ENCODE measurements at places on chromosomes 16 and 17.

- no peaks in the 10 kb centered on the region for H3K36me3 ChIP-seq
- H3K4me3 ChIP-seq = no peak overlapping the region
- H3K27me3 ChIP-seq = no peaks in the 10 kb centered on the region
- no peaks in the 10 kb centered on the region for H3K4me1 ChIP-seq
- no peak for DNase-seq
These were observed 23.6 kb upstream of the USP22 start for GRCh38 chr17:21066394-21066793.

DNA sequence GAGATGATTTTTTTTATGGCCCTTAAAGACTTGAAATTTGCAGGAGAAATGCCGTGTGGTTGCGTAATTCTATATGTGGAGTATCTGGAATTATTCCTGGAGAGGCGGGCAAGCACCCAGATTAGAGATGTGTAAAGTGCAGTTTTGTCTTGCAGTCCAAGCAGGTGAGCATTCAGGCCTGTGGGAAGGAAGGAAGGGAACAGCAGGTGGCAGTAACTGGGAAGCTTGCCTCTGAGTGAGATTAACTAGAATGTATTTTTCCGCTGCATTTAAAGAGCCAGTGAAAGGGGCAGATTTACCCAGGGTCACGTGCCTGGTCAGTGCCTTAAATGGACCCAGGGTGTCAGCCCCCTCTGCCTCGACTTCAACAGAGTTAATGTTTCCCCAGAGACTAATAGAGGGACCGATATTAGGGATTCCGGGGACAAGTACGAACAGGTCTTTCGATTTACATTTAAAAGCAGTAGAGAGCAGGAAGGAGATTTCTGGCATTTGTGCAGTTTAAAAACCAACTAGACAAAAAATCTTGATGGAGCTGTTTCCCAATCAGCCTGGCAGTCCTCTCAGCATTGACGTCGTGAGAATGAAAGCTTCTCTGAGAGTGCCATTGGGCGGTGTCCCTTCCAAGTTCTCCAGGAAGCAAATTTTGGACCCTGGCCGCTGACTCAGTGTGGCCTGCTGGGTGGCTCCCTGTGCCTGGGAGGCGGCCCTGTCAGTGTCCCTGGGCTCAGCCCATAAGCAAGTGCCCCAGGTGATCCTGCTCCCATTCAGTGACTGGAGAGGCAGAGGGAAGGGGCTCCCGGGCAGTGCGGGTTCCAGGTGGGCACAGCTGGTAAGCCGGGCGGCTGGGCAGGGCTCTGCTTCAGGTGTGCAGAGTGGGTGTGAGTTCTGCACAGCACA is 38.2 kb downstream of the KSR1 start:
- no peaks in the 10 kb centered on the region for H3K36me3 ChIP-seq
- DNase-seq = no peak
- H3K4me3 ChIP-seq = no peak overlapping the region
- no peaks in the 10 kb centered on the region for H3K27me3 ChIP-seq
- peaks cover 9% of the 10 kb centered on the region for H3K4me1 ChIP-seq

DNA sequence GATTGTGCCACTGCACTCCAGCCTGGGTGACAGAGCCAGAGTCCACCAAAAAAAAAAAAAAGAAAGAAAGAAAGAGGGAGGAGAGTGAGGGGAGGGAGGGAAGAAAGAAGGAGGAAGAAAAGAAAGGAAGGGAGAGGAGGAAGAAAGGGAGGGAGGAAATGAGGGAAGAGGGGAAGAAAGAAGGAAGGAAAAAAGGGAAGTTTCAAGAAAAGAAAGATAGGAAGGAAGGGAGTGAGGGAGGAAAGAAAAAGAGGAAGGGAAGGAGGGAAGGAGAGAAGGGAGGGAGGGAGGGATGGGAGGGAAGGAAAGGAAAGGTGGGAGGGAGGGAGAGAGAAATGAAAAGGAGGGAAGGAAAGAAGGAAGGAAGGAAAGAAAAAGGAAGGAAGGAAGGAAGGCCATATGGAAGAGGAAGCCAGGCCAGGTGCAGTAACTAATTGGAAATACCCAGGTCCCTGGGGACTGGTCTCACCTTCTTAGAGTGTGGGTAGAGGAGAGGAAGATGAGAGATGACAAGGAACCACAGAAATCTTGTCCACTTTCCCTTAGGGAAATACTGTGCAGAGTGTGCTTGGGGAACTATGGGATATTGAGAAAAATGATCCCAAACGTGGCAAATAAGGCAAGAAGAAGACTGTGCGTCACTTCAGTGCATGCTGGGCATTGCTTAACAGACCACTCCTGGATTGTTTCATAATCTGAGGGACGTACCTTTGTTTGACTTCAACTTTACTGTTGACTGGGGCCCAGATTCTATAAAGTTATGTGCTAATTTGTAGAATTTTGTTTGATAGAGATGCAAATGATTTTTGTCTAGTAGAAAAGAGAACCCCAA is 15.1 kb upstream of the CSNK2A2 start:
- H3K36me3 ChIP-seq = no peaks in the 10 kb centered on the region
- no peak overlapping the region for H3K4me3 ChIP-seq
- no peaks in the 10 kb centered on the region for H3K4me1 ChIP-seq
- DNase-seq = no peak
- no peaks in the 10 kb centered on the region for H3K27me3 ChIP-seq

DNA sequence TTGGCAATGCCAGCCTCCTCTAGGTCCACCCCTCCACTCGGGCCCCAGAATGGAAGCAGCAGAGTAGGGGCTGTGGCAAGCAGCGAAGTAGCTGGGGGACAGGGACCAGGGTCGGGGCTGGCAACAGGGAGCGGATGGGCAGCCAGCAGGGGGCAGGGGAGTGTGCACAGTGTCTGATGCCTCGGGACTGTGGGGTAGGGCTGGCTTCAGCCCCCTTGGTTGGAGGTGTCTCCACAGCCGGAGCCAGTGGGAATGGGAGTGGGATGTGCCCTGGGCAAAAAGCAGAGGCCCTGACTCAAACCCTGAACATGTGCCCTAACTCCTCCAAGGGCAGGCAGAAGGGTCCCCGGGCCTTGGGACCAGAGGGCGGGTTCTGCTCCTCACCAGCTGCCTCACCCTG is 18.5 kb upstream of the ARHGAP27 start:
- H3K4me3 ChIP-seq = no peak overlapping the region
- no peaks in the 10 kb centered on the region for H3K27me3 ChIP-seq
- DNase-seq = no peak
- no peak overlapping the region for H3K27ac ChIP-seq
- H3K4me1 ChIP-seq = no peaks in the 10 kb centered on the region

DNA sequence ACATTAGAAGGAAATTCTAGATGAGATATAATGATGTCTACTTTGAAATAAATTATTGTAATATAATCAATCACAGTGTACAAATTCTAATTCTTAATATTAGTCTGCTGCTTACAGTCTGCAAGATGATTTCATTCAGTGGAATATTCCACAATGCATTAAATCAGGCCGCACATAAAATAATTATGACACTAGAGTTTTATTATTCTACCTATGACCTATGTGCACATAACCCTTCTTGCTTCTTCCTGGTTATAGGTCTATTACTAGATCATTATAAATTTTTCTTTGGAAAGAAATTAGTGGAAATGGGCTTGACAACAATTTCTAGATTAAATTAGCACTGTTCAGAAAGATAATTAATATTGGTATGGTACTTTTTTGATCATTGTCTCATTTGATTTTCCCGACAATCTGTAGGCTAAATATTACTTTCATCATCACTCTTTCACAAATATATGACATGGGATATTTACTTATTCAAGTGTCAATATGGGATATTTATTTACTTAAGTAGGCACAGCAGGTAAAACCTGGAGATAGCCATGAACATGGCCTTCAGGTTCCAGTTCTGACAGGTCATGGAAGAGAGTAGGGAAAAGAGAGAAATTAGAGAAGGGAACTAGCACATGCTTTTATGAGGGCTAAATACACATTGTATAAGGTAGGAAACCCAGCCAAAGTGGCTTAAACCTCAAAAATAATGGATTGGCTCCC is 476.4 kb downstream of the TOX3 start:
- no peak overlapping the region for H3K27ac ChIP-seq
- H3K4me1 ChIP-seq = no peaks in the 10 kb centered on the region
- DNase-seq = no peak

DNA sequence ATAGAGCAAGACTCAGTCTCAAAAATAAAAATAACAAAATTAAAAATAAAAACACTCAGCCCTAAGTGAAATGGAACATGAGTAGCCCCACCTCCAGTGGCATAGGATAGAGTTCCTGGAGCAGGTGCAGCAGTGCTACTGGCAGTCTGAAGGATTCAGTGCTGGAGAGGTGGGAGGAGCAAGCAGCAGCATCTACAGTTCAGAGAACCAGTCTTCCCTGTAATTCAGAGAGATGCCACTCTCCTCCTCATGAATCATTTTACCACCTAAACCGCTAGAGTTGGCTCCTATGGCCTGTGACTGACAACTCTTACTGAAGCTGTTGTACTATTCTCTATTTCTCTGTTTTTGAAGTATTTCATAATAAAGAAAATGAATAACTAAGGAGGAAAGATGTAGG is 56.0 kb upstream of the SMURF2 start:
- no peak for DNase-seq
- no peak overlapping the region for H3K27ac ChIP-seq
- H3K4me3 ChIP-seq = no peak overlapping the region
- H3K4me1 ChIP-seq = peaks cover 2% of the 10 kb centered on the region
- no peaks in the 10 kb centered on the region for H3K27me3 ChIP-seq

GRCh38 chr17:57544401-57544800 is 200.7 kb downstream of the CCDC182 start:
- H3K4me3 ChIP-seq = no peak overlapping the region
- peaks cover 2% of the 10 kb centered on the region for H3K4me1 ChIP-seq
- no peak for DNase-seq
- H3K36me3 ChIP-seq = no peaks in the 10 kb centered on the region

Data from ovary (tissue), 10 donors.